ENCODE measurements at places on chromosomes 16 and 17.

- no peak for DNase-seq
Measured at GRCh38 chr16:21033704-21034103, 116.9 kb downstream of the DNAH3 start.

DNA sequence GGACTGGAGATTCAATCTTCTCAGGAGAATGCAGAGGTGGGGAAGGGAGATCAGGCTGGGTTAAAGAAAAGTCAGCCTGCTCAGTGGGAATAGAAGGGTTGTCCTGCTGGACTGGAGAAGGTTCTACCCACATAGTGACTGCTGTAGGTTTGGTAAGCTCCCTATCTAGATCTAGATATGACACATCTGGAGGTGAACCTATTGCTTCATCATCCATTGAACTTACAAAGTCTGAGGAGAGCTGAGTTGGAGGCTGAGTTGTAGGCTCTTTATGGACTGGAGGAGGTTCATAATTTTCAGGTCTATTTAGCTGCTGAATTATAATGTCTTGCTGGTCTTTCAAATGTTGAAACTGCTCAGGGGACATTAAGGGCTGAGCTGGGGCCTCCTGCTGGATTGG, 46.0 kb upstream of the NF1 start:
- DNase-seq, result peak; percentile 1

DNA sequence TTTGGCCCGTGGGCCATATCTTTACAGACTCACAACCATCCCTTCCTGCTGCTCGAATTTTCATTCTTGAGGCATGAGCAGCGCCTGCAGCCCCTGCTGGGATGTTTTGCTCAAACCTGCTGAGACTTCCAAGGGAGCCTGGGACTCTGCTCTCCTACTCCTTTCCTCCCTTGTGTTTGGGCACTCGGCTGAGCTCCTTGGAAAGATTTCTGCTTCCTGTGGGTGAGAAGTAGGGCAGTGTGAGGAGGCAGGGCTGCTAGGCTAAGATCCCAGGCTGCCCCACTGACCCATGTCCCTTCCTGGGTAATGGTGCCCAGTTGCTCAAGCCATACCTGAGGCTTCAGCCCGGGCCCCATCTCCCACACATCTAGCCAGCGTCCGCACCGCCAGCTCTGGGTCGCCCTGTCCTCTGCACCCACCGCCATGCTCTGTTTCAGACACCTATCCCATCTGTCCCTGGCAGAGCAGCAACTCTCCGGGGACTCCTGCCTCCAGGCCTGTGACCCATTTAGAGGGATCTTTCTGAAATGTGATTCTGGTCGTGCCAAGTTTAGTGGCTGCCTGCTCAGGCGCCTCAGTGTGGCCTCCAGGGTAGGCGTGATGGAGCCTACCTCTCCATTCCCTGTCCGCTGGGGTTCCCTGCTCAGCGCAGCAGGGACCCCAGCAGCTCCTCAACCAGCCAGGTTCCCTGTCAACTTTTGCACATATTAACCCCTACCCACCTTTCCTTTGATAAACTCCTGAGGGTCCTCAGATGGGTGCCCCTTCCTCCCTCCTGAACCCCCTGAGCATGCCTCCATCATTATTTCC, 190.1 kb downstream of the CCDC182 start:
- DNase-seq, result no peak

- no peak for DNase-seq
Measured at GRCh38 chr16:89759746-89760340, 38.5 kb downstream of the ZNF276 start.

DNA sequence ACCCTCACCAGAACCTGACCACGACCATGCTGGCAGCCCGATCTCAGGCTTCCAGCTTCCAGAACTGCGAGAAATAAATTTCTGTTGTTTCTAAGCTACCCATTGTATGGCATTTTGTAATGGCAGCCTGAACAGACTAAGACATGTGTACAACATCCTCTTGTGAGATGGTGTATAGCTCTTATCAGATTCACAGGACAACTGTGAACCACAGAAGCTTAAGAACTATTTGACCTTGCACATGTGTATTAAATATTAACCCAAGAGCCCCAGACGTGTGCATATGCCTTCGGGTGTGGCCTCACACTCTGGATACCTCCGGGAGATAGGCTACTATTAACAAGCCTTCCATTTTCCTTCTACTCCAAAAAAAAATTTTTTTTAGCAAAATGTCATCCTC, 248.9 kb downstream of the SLC39A11 start:
- no peak for DNase-seq

- DNase-seq, result no peak
Measured at GRCh38 chr17:34728771-34729310, 149.5 kb downstream of the TMEM132E start.

- no peak for DNase-seq
Measured at GRCh38 chr16:2464333-2464732, 4.4 kb downstream of the TEDC2 start.

- DNase-seq, result peak; percentile 40
Measured at GRCh38 chr17:143785-144281, 6.5 kb downstream of the SCGB1C2 start.

DNA sequence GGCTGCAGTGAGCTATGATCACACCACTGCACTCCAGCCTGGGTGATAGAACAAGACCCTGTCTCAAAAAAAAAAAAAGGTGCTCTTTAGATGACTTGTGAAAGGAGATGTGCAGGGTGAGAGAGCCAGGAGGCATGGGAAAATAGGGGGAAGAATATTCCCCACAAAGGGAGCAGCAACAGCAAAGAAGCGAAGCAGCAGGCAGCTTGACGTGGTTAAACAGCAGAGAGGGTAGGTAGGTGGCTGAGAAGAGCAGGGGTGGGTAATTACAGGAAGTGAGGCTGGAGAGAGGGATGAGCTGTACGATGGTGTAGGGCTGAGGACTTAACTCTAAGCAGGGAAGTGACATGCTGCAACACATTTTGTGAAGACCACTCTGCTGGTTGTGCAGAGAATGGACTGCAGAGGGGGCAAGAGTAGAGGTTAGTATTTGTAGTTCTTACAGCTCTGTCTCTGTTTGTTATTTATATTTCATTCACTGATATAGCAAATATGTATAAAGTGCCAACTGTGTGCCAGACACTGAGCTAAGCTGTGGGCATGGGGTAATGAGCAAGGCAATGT, 1.6 kb downstream of the HEATR3 start:
- peak; percentile 60 for DNase-seq

GRCh38 chr17:64519601-64520000, 12.8 kb downstream of the CEP95 start:
- no peak for DNase-seq

DNA sequence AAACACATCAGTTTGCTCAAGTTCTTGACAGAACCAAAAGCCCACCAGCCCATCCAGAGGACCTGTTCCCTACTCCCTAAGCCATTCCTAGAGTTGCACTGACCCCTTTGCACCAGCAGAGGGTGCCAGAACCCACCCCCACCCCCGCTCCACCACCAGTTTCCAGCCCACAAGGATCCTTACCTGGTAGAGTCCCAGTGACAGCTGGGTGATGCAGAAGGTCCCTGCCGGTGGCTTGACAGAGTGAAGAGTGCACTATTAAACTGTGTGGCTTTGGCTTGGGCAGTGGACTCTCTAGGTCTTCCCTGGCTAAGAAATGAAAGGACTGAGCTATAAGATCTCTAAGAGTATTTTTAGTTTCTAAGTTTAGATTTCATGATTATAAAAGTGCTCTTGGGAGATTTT, 73.3 kb upstream of the MTMR4 start:
- DNase-seq, result peak; percentile 21

- DNase-seq, result no peak
Measured at GRCh38 chr17:32345951-32346600, 3.9 kb upstream of the ZNF207 start.

GRCh38 chr16:87422106-87422505, 30.0 kb downstream of the MAP1LC3B start:
- no peak for DNase-seq

- DNase-seq, result no peak
Measured at GRCh38 chr17:65896889-65897288, 295.0 kb downstream of the CEP112 start.

DNA sequence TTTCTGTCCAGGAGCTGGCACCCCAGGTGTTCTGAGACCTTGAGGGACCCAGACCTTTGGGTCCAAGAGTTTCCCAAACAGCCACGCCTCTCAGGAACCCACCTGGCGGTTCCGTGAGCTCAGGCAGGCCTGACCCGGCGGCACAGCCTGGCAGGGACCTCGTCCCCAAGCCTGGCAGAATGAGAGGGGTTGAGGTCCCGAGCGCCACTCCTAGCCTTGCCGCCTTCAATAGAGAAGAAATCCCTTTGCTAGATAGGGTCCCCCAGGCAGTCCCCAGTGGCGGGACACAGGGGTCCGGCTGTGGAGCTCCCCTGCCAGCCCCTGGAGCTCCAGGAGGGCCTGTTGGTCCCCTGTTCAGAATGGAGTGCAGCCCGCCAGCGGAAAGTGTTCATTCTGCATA, 10.5 kb upstream of the CLEC18A start:
- no peak for DNase-seq

GRCh38 chr16:28219282-28219681, 7.5 kb upstream of the XPO6 start:
- DNase-seq, result no peak

- no peak for DNase-seq
Measured at GRCh38 chr17:39376434-39376833, 25.0 kb downstream of the FBXL20 start.

- DNase-seq, result peak; percentile 60
Measured at GRCh38 chr17:1203111-1203966, 23.6 kb upstream of the ABR start.

DNA sequence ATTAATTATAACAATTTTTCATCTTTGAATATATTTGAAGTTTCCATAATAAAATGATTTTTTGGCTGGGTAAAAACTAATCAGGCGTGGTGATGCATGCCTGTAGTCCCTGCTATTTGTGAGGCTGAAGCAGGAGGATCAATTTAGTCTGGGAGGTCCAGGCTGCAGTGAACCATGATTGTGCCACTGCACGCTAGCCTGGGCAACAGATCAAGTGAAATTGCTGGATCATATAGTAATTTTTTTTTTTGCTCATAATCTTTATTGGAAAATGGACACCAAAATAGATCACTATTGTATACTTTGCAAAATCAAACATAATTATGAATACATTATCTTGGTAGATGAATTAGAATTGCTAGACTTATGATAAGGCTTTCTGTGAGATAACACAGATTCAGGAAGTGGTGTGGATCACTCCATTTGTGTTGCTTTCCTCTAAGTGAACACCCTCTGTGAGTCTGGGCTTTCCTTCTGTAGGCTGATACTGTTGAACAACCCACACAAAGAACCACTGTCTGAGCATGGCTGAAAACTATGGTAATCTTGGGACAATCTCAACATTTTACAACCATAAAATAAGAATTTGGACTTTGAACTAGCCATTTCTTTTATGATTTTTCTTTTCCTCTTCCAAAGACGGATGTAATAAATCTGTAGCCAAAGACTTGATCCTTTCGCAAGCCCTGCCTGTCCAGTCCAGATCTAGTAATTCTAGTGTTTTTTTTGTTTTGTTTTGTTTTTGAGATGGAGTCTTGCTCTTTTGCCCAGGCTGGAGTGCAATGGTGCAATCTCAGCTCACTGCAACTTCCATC, 5.6 kb upstream of the ST3GAL2 start:
- DNase-seq, result no peak

DNA sequence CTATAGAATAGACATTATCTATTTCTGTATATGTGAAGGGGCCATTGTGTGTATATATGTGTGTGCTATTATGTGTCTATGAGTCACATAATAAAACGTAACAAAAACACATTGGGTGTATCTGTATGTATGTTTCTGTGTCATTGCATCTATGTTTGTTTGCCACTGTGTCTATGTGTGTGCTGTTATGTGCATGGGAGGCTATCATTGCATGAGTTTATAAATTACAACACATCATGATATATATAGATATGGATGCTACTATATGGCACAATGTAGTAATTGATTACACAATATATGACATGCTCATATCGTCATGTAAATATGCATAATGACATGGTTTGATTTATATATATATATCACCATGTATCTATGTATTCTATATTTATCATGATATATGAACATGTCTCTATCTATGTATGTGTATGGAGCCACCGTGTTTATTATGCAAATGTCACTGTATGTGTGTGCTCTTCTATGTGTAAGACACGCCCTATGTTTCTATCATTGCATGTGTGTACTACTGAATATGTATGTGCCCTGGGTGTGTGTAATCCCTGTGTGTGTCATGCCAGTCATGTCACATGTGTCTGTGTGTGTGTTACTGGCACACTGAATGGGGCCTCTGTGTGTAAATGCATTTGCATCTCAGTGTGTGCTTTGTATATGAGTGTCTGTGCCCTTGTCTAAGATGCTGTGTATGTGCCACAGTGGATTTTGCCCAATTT, 1.4 kb upstream of the TSPOAP1 start:
- no peak for DNase-seq

GRCh38 chr16:27703545-27703944, 153.6 kb downstream of the KATNIP start:
- DNase-seq, result peak; percentile 19

DNA sequence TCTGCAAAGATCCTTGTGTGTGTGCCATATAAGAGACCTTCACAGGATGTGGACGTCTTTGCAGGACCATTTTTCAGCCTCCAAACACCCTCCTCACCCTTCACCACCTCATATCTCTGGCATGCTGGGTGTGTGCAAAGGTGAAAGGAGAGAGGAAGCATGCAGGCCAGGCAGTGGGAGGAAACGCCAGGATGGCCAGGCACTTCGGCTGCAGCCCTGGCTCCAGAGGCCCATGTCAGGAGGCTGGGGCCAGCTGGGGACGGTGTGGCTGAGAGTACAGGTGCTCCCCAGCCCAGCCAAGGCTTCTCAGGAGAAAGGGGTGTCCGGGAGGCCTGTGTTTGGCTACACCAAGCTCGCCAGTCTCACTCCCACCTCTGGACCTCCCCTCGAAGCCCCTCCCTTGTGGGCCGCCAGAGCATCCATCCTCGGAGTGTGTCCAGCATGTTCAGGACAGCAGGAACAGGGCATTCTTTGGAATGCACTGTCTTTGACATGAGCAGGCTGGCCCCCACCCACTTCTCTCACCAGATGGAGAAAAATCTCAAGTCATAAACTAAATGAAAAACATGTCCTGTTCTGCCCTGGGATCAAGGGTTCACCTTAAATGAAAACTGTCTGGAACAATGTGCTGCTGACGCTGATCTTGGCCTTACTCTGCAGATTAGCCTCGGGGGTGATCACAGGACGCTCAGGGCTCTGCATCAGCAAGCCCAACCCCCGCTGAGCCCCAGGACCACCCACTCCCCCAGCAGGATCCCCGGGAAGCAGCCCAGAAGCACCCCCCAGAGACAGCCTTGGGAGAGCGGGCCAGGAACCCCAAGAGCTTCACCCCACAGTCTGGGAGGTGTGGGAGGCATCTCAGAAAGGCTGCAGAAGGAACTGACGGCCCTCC, 15.9 kb downstream of the PEMT start:
- DNase-seq, result no peak

Data from brain microvascular endothelial cell (primary cell).